ENCODE measurements at places on chromosomes 2 and 18.

GRCh38 chr18:27787547-27787946 lies 389.4 kb downstream of the CDH2 start:
- no peak for DNase-seq

DNA sequence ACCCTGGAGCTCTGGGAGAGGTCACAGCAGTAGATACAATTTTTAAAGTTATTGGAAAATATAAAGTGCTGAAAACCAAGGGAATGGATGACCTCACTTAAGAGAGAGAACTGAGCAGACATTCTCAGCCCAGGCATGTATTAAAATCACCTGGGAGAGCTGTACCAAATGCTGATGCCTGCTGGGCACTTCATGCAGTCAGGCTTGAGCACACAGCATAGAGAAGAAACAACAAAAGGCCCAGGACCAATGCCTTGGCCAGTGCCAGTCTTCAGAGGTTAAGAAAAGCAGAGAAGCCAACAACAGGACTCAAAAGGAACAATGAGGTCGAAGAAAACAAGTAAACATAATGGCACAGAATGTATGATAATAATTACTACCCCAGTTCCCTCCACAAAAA lies 211.8 kb downstream of the L3MBTL4 start:
- DNase-seq = no peak

DNA sequence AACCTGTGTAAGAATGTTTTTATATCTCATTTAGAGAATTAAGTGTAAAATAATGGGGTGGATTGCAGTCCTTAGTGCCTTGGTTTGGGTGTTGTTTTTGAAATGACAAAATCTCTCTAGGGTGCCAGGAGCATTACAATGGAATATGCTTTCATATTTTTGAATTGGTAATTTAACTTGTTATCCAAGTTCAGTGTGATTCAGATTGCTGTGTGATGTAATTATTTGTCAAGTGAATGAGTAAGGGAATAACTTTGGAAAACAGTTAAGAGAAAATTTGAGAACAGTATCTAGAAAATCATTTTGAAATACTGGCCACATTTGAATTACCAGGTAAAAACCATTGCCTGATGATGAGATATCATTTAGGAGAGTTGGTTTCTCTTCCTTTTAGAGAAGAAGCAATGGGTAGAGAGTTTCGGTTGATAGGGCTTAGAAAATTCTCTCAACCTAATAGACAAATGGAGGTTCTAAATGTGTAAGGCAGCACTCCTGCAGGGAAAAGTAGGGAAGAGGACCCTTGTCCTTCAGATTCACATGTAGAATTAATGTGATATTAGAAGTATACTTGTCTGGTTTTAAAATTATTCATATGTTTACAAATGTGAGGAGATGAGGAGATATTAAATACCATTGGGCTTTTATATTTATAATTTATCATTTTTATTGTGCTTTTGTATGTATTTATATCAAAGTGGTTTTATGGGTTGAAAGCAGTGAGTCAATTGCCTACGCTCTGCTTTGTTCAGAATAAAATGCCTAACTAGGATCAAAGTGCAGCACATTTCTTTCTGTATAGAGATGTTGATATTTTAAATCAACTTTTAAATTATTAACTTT lies 124.8 kb downstream of the PHLPP1 start:
- DNase-seq = no peak

GRCh38 chr18:61719671-61720070 lies 173.1 kb downstream of the RNF152 start:
- no peak for DNase-seq

GRCh38 chr18:31744321-31745067 lies 16.2 kb downstream of the SLC25A52 start:
- DNase-seq = no peak

Data from left kidney (tissue), 8 donors.